Activated gamma-delta T cell treated with anti-CD3 and anti-CD28 coated beads, Interleukin-2, amount 50 U/mL, for 16 hours (primary cell): ENCODE measurements at places on chromosomes 5 and 9.

DNA sequence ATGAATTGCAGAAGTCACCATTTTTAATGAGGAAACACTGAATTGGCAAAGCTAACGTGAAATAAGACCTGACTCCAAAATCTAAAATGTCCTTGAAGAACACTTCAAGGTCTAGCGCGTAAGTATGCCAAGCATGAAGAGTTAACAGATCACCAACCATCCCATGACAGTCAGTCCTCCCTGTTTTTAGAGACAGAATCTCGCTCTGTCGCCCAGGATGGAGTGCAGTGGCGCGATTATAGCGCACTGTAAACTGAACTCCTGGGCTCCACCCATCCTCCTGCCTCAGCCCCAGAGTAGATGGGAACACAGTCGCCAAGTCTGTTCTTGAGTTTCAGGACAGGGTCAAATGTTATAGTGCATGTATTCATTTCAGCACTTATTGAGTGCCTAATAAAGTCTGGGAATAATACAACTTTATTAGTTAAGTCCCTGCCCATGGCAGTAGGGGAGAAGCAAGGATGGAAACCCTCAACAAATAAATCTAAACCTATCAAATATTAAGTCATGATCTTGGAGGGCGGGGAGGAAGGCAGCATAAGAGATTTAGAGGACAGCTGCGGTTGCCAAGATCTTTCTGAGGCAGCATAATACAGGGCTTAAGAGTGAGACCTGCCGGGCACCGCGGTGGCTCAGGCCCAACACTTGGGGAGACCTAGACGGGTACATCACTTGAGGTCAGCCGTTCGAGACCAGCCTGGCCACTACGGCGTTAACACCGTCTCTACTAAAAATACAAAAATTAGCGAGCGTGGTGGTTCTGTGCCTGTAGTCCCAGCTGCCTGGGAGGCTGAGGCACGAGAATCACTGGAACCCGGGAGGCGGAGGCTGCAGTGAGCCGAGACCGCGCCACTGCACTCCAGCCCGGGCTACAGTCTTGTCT is 1.1 kb downstream of the ATPSCKMT start:
- no peak for DNase-seq

- DNase-seq, result no peak
Observed at GRCh38 chr9:114606597-114607207, 4.4 kb upstream of the TMEM268 start.

DNA sequence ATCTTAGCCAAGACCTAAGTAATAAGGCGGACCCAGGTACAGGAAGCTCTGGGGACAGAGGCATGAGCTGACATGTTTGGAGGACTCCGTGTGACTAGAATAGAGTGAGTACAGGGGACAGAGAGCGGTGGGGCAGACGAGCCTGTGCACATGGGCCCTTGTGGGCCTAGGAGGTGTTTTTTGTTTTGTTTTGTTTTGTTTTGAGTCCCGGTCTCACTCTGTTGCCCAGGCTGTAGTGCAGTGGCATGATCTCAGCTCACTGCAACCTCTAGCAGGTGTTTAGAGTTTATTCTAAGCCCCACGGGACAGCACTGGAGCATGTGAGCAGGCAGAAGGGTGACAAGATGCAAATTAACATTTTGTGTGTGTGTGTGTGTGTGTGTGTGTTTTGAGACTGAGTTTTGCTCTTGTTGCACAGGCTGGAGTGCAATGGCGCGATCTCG is 3.1 kb upstream of the EEIG1 start:
- DNase-seq, result no peak

GRCh38 chr5:132237141-132237540 is 9.5 kb upstream of the P4HA2 start:
- no peak for DNase-seq

DNA sequence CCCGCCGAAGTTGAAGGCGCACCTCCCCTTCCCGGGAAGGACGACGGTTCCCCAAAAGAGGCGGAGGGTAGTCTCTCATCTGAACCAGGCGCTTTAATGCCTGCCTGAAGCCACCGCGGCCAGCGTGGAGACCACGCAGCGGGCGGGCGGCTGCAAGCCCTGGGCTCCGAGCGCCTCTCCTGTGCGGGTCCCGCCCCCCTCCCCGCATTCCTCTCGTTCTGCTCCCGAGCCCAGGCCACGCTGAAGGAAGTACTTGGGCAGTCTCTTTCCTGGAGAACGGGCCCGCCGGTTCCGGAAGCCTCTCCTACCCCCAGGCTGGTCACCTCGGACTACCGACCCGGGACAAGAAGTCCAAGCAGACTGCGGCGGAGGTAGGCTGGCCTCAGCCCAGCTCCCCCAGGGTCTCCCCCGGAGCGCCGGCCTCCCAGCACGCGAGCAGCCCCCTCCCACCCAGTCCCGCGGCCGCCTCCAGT is 571 bp downstream of the PPIC start:
- DNase-seq, result no peak

- DNase-seq, result no peak
Observed at GRCh38 chr5:38197118-38197517, 61.2 kb upstream of the EGFLAM start.

- DNase-seq, result no peak
Observed at GRCh38 chr9:14574173-14574572, 119.1 kb downstream of the ZDHHC21 start.

DNA sequence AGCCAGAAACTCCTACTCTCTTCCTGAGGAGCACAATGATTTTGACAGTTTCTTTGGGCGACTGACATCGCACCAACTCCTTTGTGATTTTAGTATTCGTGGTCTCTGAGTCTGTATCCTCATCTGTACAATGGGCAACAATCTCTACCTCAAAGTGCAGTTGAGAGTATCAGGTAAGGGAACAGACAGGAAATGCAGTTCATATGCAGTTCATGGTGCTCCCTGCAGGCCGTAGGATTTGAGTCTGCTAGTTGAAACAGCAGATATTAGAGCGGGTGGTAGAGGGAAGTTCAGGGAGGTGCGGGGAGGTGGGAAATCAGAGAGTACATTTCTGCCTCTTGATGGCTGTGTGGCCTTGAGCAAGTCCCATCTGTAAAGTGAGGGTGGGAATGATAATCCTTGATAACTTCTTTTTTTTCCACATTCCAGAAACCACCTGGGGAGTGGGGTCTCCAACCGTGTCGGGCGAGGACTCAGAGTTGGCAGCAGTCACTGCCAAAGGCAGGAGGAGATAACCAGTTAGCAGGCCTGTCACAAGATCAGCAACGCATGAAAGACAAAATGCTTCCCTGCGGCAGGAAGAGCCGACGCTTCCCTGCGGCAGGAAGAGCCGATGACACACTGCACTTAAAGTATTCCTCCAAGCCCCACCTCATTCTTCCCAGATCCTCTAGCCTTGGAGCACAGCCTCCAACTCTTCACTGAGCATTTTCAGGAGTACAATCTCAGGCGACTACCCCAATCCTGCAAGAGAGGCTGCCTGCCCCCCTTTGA is 6.0 kb upstream of the NEK6 start:
- DNase-seq, result no peak

DNA sequence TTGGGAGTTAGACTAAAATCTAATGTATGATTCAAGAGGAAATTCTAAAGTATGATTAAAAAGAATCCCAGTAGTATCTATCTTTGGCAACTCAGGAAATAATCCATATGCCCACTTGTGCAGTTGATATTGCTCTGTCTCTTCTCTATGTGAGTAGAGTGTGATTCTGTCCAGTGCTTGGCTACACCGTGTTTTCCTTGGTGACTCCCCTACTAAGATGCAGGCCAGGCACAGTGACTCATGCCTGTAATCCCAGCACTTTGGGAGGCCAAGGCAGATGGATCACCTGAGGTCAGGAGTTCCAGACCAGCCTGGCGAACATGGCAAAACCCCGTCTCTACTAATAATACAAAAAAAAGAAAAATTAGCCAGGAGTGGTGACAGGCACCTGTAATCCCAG is 495.4 kb downstream of the MAT2B start:
- no peak for DNase-seq

GRCh38 chr5:26669523-26669922 is 368.9 kb downstream of the CDH9 start:
- DNase-seq, result no peak

GRCh38 chr5:38338455-38338854 is 80.1 kb downstream of the EGFLAM start:
- DNase-seq, result no peak

DNA sequence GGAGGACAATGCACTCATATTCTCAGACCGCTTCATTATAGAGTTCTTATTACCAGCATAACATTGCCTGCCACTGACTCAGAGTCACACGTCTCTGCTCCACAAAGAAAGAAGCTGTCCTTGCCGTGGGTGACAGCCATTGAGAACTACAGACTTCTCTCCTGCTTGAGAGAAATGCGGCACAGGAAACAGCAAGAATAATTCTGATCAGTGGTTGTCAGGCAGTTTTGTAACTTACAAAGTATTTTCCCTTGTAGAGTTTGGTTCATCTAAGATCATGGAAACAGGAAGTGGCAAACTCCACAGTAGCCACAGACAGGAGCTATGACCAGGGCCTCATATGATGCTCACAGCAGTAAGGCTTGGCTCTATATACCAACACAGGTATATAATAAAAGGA is 47.0 kb downstream of the KCNV2 start:
- DNase-seq, result no peak

GRCh38 chr5:62077387-62077786 is 228.6 kb upstream of the KIF2A start:
- DNase-seq, result no peak

DNA sequence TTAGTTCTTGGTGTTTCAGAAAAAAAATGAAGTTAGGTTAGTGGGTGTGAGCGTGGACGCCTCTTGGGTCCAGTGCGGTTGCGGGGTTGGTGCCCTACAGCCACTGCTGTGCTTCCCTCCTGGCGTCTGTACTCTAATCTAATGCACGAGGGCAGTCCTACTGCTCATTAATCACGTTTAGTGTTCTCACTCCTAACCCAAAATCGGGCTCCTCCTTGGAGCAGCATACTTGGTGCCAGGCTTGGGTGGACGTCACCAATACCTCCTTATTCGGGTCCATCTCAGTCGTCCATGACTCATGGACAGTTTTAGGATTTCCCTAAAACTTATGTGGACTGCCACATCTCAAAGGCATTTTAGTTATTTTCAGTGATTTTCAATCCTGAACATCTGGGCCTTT is 41.6 kb downstream of the TRIO start:
- DNase-seq, result no peak

GRCh38 chr9:110078604-110079003 is 129.4 kb downstream of the C9orf152 start:
- DNase-seq, result no peak

DNA sequence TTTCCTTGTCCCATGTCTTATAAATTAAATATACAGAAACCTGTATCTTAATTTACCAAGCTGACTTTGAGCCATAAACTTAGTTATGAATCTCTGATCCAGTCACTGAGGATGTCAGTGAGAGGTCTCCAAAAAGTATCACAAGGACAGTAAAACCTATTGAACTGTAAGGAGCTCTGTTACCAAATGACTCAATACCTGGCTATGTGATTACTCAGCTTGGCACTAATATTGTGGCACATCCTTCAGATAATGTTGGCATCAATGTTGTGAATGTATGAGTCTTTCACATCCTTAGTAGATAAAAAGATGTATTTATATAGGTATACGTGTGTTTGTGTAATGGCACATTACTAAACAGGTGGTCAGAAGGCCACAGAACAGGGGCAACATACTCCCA is 18.0 kb upstream of the CAPSL start:
- no peak for DNase-seq

- DNase-seq, result no peak
Observed at GRCh38 chr9:14500705-14501104, 186.8 kb upstream of the NFIB start.

DNA sequence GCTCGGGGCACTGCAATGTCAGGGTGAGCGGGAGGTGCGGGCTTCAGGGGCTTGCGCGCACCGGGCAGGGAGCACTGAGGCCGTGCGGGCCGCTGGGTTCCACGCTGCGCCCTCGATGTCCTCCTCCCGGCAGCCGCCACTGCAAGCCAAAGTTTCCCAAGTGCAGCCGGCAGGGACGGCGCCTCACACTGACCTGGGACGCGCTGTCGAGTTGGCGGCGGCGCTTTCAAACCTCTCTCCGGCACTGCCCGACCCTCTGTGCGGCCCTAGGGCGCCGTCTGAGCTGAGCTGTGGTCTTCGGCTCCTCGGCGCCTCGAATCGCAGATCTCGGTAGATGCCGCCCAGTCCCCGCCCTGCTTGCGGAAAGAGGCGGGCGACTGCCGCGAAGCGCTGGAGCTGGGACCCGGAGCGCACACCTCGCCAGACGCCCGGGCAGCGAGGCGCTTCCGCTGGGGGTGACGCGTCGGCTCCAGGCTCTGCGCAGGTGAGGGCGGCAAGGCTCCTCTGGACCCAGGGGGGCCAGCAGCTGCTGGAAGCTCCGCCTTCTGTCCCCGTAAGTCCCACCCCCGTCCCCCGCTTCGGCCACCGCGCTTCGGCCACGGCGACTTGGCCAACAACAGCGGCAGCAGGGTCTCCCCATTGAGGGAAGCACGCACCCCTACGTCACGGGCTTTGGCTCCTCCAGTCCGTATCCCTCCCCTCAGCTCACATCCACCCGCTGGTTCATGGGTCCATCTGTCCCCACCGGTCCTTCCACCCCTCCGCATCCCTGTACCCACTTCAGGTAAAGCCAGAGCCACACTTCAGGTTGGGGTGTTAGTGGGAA is at the start of gene ANKRD34B:
TSS of gene ANKRD34B (minus strand) at position 320 of the 826 bp plus-strand sequence. CDS start 10,261 bp downstream, outside the sequence.
- no peak for DNase-seq

GRCh38 chr5:170917113-170917512 is 55.3 kb downstream of the RANBP17 start:
- no peak for DNase-seq

DNA sequence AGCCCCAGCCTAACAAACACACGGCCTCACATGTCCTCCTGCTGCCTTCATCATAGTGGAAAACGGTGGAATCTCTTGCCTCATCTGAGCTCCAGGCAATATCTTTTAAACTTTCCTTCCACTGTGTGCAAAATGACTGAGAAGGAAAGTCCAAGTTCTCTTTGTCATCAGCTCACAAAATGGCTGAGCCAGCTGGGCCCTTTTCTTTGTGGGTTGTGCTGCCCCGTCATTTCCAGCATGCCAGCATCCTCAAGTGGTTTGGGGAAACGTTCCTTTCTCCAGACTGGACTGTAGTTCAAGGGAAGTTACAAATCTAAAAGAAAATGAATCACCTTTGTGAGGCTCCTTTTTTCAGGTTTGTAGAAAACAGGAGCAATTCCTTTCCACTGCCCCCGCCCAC is 171.1 kb upstream of the FSTL4 start:
- DNase-seq, result no peak

DNA sequence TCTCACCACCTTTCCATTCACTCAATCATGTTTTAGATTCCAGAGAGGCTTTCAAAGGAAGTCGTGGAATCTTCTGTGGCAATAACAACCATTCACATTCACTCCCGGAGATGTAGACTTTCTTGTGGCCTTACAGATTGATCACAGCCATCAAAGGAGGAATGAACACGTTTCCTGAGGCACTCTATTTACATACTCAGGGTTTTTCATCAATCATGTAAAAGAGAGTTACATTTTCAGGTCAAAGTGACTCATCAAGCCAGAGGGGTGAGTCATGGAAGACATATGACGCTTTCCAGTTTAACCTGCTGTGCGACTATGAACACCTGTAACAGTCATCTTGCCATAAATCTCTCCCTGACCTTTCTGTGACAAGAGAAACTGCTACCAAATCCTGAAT is 39.3 kb upstream of the RAD23B start:
- DNase-seq, result no peak

- DNase-seq, result no peak
Observed at GRCh38 chr9:75870450-75870849, 20.0 kb upstream of the PCSK5 start.
